Cardiac septum (tissue), 1 donor: ENCODE measurements at places on chromosomes 7 and 10. TPM values are rescaled to one million over a fixed set of nuclear protein-coding genes. Genes with fewer than 3 reads are reported as not detected.
A peak's percentile ranks its signal among the peaks of the same experiment; 100 is the strongest.

Gene TBC1D12
- total RNA-seq: 6.3 TPM

Gene COL13A1
- 9.5 TPM for total RNA-seq

Gene PHYHIPL
- 0.19 TPM for total RNA-seq

Gene NEUROG3
- total RNA-seq: not detected

Gene HABP2
- not detected for total RNA-seq

Gene STRIP2
- total RNA-seq: 20.4 TPM

Gene GLI3
- total RNA-seq: 10.5 TPM

Gene ADRA2A
- 1.1 TPM for total RNA-seq

Gene STOX1
- total RNA-seq: 0.19 TPM

Gene HMX2
- total RNA-seq: not detected

Gene CLRN3
- total RNA-seq: not detected

Gene AGBL3
- total RNA-seq: 1.4 TPM

DNA sequence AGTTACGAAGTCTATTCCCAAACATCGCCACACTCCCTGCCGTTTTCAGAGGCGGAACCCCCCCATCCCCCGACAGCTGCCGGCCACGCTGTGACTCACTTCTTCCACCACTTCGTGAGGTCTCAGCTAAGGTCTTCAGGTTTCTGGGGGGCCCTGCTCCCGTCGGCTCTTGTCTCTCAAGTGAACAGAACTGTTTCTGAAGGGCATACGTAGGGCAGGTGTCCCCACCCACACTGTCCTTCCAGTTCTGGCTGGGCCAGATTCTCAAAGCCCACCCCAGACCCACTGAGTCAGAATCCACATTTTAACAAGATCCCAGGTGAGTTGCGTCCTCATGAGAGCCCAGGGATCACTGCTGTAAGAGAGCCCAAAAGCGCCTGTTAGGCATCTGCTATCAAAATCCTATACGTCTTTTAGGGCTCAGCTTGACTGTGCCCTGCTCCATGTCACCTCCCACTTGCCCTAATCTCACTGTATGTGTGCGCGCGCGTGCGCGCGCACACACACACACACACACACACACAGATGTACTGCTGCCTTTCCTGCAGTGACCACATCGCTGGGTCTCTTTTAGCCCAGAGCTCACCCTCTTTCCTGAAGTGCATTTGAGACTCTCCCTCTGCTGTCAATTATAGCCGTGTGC, 78.8 kb downstream of the PROSER2 start:
- peak; percentile 39 for DNase-seq

- DNase-seq: peak; percentile 79
Measured at GRCh38 chr7:100965723-100966541, 3.4 kb upstream of the MUC12 start.

DNA sequence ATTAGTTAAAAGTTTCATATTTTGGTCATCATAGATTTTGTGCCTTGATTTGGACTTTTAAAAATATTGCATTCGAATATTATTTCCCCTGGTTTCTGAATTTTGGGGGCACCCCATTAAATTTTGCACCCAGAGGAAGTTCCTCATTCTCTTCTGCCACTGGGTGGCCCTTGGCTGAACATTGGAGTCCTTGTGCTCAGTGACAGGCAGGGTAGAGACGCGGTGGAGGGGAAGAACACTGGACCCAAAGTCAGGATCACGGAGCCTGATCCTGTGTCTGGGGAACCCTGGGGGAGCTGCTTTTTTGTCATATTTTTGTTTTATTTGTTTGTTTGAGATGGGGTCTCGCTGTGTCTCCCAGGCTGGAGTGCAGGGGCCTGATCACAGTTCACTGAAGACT, 74.7 kb downstream of the MKI67 start:
- peak; percentile 49 for DNase-seq

- DNase-seq: no peak
Measured at GRCh38 chr10:75358132-75358531, 43.4 kb downstream of the ZNF503 start.

DNA sequence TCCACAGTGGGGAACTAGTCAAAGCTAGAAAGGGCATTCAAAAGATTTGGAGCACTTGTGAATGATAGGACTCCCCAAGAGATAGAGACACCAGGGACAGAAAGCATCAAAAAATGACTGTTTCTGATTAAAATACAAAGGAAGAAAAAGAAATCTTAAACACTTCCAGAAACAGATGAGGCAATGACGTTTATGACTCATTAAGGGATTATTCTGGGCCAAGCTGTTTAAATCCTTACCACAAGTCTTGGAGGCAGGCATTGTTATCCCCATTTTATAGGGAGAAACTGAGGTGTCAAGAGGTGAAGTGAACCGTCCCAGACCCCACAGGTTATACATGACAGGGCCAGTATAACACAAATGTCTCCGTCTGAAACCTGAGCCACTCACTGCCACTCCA, 68.3 kb upstream of the AMPH start:
- DNase-seq: no peak

GRCh38 chr10:102517553-102517952, 13.8 kb downstream of the SUFU start:
- no peak for DNase-seq

- DNase-seq: no peak
Measured at GRCh38 chr10:116286626-116287200, 13.7 kb upstream of the GFRA1 start.

DNA sequence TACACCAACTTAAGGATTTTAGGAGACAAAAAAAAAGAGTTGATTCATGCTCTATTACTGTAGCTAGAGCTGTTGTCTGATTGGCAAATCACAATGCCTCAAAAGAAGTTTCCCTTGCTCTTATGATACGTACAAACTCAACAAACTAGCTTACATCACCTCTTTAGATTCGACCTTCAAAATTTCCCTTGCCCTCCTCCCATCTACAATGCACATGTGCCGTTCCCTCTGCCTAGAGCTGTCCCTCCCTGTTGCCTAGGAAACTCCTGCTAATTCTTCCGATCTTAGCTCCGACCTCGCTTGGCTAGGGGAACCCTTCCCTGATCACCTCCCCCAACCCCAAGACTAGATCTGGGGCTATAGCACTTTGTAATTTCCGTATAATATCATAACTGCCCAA, 55.4 kb downstream of the MAP3K8 start:
- DNase-seq: no peak

DNA sequence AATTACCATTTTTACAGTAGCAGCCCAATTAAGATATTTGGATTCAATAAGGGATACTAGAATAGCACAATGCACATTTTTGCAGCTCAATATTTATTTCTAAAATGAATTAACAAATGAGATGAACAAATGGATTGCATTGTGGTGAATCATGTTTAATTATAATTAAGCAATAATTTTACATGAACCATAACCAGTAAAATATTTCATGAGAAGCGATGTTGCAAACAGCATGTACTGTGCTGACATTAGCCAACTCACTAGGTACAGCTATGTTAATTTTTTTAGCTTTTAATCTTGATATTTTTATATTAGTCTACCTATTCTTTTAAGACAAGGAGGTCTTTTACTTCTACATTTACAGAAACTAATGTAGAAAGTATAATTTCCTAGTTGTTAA, 399.1 kb upstream of the AKR1E2 start:
- no peak for DNase-seq

DNA sequence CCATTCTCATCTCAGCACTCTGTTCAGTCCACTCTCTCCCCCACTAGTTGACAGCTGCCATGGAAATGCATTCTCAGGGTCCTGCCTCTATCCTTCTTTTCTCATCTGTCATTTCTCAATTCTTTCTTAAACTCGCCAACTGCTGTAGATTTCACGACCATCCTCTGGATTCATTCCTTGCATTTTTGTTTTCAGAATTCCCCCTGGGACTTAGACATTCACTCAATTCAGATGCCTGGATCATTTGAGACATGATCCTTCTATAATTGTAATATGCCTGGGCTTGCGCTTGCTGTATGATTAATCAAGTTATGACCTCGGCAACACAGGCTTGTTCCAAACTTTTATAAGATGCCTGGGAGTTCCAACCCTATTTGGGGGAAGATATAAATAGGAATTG, 104.5 kb downstream of the RAB11FIP2 start:
- DNase-seq: no peak

- no peak for DNase-seq
Measured at GRCh38 chr10:89351780-89352597, 24.2 kb downstream of the IFIT3 start.

- no peak for DNase-seq
Measured at GRCh38 chr10:71395621-71396020, 1.1 kb upstream of the CDH23 start.

DNA sequence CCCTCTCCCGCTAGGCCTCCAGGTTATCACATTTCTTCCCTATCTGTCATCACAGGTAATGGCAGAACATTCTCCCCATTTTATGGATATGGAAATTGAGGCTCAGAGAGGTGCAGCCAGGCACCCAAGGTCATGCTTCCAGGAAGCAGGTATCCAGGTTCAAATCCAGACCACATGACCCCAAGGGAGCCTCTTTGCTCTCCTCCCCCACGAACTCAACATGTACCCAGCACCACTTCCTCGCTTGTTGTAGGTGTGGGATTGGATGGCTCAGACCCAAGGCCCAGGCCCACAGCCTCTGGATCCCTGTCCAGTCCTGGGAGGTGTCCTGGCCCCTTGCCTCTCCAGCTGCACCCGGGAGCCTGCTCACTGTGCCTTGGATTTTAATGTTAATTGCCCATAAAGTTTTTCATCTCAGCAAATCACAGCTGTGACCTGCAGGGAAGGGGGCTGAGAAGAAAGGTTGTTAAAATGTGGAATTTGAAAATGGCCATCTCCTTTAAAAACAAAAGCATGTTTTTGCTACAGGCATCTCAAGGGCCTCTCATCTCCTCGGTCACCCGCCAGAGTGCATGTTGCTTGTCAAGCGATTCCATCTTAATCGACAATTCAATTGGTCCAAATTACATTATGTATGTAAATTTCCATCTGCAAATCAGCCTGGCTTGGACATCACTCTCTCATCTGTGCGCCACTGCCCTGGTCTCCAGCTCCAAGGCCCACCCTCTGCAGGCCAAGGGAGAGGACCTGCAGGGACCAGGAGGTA, 205.4 kb upstream of the ZMIZ1 start:
- peak; percentile 47 for DNase-seq

DNA sequence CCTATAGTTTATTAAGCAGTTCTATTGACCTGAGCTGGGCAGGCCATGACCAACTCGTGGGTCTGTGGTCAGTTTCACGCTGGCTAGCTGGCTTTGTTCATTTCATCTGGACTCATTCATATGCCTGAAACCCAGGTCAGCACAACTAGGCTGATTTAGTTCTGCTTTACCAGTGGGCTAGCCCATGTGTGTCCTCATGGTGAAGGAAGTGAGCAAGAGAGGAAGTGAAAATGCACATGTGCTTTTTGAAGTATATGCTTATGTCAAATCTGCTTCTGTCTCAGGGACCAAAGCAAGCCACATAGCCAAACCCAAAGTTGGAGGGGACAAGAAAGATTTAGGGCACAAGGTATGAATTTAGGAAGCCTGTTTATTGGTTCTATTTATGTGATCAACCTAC, 154.5 kb downstream of the RNF133 start:
- DNase-seq: no peak

DNA sequence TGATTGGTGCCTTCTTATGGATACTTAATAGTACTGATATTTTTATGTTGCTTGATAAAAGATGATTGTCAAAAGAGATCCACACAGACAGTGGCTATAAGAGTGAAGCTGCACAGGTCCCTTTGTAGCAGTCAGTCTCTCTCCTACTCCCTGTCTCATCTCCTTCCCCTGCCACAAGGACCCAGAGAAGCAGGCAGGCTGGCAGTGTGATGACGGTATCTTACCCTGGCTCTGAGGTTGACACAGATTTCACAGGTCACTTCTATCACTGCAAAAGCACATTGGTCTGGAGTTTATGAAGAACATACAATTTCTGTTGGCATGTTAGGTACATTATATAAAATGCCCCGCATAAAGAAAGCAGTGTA, 64.4 kb upstream of the AHR start:
- no peak for DNase-seq

GRCh38 chr7:80346704-80347103, 165.2 kb downstream of the GNAT3 start:
- DNase-seq: no peak

GRCh38 chr10:71443676-71444075, 47.0 kb downstream of the CDH23 start:
- no peak for DNase-seq

- DNase-seq: no peak
Measured at GRCh38 chr10:33975481-33975880, 641.0 kb upstream of the NRP1 start.

- no peak for DNase-seq
Measured at GRCh38 chr7:48141521-48141920, 29.7 kb upstream of the ABCA13 start.

GRCh38 chr7:158919686-158920085, 63.3 kb downstream of the DYNC2I1 start:
- DNase-seq: no peak

DNA sequence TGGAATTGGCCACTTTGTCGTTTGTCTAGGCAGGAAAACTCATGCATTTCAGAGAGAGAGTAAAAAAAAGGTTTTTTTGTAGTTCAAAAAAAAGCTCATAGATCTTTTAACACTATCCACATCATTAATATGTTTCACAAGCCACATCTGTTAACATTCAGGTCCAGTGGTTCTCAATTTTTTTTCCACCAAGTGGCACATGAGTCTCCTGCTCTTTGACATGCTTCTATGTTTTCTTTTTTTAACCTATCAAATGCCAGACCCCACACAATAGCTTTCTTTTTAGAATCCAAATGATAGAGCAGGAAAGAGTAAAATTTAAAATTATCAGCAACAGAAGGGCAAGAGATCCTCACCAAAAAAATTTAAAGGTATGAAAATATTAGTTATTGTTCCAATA, 20.3 kb downstream of the NOD1 start:
- DNase-seq: no peak
